ENCODE measurements at places on chromosomes 11 and 22. TPM values are rescaled to one million over a fixed set of nuclear protein-coding genes. Genes with fewer than 3 reads are reported as not detected.

ADAMTS15 gene
- total RNA-seq: 11.0 TPM

CEP126 gene
- total RNA-seq: 1.9 TPM

OR8G5 gene
- total RNA-seq: not detected

MRPL11 gene
- 117 TPM for total RNA-seq

MAJIN gene
- total RNA-seq: not detected

COA4 gene
- total RNA-seq: 132 TPM

TMEM109 gene
- 128 TPM for total RNA-seq

MIOX gene
- total RNA-seq: 0.09 TPM

FOSL1 gene
- total RNA-seq: 176 TPM

OR10D3 gene
- total RNA-seq: not detected

C22orf42 gene
- total RNA-seq: not detected

C11orf71 gene
- 3.7 TPM for total RNA-seq

UPB1 gene
- not detected for total RNA-seq

C11orf42 gene
- not detected for total RNA-seq

PNPLA5 gene
- 0.04 TPM for total RNA-seq

C11orf16 gene
- not detected for total RNA-seq

TRIM6 gene
- 13.3 TPM for total RNA-seq

SLC1A2 gene
- 0.02 TPM for total RNA-seq

KCNJ11 gene
- 0.39 TPM for total RNA-seq

PPP1R14B gene
- total RNA-seq: 380 TPM

APOA5 gene
- not detected for total RNA-seq

ADM2 gene
- 0.51 TPM for total RNA-seq

TSKU gene
- total RNA-seq: 215 TPM

EHF gene
- 0.55 TPM for total RNA-seq

CRYBA4 gene
- not detected for total RNA-seq

A4GALT gene
- total RNA-seq: 13.4 TPM

OTOG gene
- total RNA-seq: not detected

GAB4 gene
- total RNA-seq: not detected

MS4A3 gene
- total RNA-seq: not detected

CDC42EP1 gene
- total RNA-seq: 40.9 TPM

KLHDC7B gene
- 0.05 TPM for total RNA-seq

SCARF2 gene
- total RNA-seq: 0.92 TPM

PARVG gene
- total RNA-seq: not detected

TBX10 gene
- total RNA-seq: not detected

POLR2L gene
- 546 TPM for total RNA-seq

AGBL2 gene
- total RNA-seq: 1.4 TPM

EWSR1 gene
- 213 TPM for total RNA-seq

JAML gene
- total RNA-seq: not detected

PGA4 gene
- total RNA-seq: not detected

VWCE gene
- total RNA-seq: 0.77 TPM

GRIA4 gene
- not detected for total RNA-seq

OR6T1 gene
- total RNA-seq: not detected

CYP2D6 gene
- 0.31 TPM for total RNA-seq

NFAM1 gene
- not detected for total RNA-seq

ZNF280A gene
- total RNA-seq: 2.8 TPM

MYEOV gene
- total RNA-seq: 109 TPM

IL17REL gene
- total RNA-seq: not detected

MPEG1 gene
- total RNA-seq: not detected

TUB gene
- total RNA-seq: 8.9 TPM

ARHGAP20 gene
- total RNA-seq: not detected

HEPHL1 gene
- not detected for total RNA-seq

GGT5 gene
- 1.3 TPM for total RNA-seq
